ENCODE measurements at places on chromosomes 2 and 18.
A peak's percentile ranks its signal among the peaks of the same experiment; 100 is the strongest.

- no peak for DNase-seq
These were observed 116.2 kb upstream of the ST6GAL2 start for GRCh38 chr2:107001964-107002696.

GRCh38 chr2:181742922-181743722, 62.8 kb upstream of the NEUROD1 start:
- DNase-seq: peak; percentile 75

DNA sequence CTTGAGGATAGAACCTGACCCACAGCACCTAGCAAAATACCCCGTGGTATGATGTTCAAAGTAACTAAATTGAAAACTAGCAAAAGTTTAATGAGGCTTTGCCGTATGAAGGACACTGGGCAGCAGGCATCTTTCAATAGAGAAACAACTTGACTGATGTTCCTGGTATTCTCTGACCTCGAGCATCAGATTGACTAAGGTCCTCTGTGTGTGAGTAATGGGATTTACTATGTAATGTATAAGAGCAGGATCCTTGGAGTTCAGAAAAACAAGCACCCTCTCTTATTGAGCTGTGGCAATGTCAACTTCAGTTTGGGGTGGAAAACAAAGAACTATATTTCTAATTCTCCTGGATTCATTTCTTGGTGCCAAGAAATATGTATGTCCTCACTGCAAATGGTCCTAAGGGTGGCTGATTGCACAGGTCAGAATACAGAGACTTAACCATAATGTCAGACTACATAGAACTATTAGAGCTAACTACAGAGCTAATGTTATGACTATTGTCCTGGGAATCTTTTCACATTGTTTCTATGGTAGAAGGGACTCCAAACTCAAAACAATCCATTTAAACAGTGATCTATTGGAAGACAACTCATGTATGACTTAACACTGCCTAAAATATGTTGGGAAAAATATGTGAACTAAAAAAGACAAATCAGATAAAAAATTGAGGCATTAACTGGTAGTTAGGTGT, 4.4 kb downstream of the TNFAIP6 start:
- DNase-seq: no peak

GRCh38 chr2:18752022-18752493, 162.7 kb upstream of the NT5C1B start:
- no peak for DNase-seq

DNA sequence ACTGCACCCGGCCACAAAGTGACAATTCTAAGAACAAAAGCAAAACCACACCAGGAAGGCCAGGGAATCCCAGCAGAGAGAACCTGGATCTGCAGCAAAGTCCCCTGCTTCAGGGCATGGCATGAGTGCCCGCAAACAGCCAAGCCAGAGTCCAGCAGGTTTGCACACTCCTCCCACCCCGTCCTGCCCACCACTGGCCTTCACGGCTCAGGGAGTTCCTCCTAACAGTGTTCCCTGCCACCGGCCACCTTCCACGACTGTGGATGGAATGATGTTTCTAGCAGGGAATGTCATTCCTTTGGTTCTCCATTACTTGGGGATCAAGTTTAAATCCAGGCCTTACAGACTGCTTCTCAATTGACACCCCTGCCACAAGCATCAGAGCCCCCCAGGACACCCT, 42.0 kb upstream of the B3GNT7 start:
- no peak for DNase-seq

DNA sequence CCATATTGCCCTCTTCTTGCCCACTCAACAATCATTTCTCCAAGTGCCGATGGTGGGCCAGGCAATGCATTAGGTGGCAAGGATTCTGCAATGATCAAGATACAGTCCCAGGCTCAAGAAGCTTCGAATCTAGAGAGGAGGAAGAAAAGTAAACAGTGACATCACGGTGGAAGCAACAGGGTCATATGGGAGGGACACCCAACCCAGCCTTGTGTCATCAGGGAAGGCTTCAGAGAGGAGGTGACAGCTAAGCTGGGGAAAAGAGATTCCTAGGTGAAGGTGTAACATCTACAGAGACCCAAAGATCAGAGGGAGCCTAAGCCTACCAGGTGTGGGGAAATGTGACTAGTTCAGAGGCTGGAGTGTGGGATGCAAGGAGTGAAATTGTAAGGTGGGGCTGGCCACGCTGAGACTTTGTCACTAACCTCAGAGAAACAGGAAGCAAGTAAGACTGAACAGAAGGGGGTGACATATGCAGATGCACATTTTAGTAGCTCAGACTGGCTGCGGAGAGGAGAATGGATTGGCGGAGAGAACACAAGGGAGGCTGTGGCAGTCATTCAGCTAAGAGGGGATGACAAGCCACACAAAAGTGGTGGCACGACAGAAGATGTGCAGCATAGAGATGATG, 104.9 kb downstream of the ANKRD44 start:
- DNase-seq: no peak

DNA sequence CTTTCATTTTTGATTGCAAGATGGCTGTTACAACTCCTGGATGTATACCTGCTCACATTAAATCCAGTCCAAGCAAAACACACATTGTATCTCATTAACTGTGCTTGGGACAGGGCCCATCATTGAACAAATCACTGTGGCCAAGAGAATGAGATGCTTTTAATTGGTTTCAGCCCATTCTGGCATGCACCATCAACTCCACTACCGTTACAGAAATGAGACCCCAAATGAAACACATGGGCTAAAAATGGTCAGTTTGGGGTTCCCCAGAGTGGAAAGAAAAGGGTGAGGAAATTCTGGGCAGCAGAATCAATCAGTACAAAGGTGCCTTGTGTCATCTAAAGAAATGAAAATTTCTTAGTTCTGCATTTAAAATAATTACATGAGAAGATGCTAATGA, 52.7 kb downstream of the FAM171B start:
- no peak for DNase-seq

- DNase-seq: no peak
These were observed 57.9 kb downstream of the DYNC1I2 start for GRCh38 chr2:171745141-171745540.

DNA sequence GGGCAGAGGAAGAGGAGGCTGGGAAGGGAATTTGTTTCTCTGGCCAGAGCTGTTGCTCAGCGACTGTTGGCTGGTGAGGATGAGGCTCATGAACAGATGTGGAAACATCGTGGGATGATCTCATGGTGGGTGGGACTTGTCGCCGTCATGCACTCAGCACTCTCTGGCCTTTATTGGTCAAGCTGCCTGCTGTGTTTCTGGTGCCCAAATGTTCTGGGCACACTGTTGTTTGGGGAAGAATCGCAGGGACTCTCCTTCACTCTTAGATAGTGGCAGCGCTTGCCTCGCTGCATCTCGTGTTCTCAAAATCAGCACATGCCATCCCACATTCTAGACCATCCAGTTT, 145.6 kb downstream of the AGAP1 start:
- no peak for DNase-seq

GRCh38 chr2:97740590-97741182, 27.3 kb downstream of the ZAP70 start:
- peak; percentile 72 for DNase-seq

DNA sequence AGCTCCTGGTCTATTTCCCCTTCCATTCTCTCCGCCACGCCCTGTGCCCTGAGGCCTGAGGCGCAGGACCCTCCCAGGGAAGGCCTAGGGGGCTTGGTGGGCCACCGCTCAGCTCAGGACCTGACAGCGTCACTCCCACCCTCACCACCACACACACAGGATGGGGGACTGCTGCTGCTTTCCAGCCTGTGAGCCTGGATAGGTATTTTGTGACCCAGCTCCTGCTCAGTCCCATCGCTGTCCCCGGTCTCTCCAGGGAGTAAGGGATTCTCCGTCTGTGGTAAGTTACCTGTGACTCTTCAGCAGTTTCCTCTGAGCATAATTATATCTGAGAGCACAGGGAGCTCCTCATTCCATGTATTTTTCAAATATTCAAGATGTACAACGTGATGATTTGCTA, 16.3 kb downstream of the FAM228A start:
- no peak for DNase-seq

DNA sequence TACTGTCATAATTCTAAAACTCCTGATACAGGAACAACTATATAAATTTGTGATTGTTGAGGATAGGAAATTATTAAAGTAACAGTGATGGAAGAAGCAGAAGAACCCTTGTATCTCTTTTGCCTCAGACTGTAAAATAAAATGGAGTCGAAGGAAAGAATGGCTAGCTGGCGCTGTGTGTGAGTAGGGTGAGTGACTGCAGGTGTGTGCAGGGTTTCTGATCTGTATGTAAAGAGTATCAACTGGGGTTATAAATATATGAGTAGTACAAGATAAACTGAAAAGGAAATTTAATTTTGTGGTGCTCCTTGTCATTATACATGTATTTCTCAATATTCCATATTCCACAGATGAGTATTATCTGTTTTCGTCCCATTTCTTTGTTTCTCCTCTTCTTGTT, 15.2 kb downstream of the POLI start:
- no peak for DNase-seq

GRCh38 chr18:58698701-58699193, 27.5 kb downstream of the MALT1 start:
- DNase-seq: no peak

- no peak for DNase-seq
These were observed 157.5 kb downstream of the ZFP36L2 start for GRCh38 chr2:43068631-43069517.

DNA sequence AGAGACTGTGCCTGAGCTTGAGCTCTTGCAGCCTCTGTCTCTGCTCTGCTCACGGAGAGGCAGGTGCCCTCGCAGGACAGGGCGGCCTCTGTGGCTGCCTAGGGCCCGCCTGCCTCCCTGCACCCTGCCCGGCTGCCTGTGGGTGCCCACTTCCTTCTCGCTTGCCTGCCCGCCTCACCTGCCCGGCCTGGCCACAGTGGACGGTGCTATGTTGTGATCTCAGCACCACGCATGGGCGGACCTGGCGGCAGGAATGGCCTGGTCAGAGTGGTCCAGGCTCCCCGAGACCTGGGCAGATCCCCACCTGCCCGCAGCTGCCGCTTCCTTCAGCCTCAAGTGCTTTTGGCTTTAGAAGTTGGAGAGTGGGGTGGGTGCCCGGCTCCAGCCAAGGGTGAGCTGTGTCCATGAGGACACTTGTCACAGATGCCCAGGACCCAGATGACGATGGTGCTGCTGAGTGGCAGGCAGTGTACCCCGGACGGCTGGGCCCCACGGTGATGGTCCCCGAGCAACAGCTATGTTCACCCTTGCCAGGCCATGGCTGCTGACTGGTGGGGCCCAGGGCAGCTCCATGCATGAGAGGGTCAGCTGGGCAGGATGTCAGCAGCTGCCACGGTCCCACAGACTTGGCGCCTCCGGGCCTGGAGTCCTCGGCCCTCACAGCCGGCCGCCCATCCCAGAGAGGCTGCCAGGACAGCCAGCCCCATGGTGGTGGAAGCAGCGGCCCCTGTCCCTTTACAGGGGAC, 25.3 kb downstream of the RTP5 start:
- DNase-seq: no peak

GRCh38 chr2:184597571-184597991, 748 bp upstream of the ZNF804A start:
- no peak for DNase-seq

Data from NAMALWA (cell line).